Non-pigmented ciliary epithelial cell (primary cell): ENCODE measurements at places on chromosomes 7 and 10.

GRCh38 chr10:44513591-44513990 is 128.7 kb upstream of the CXCL12 start:
- DNase-seq, result no peak

DNA sequence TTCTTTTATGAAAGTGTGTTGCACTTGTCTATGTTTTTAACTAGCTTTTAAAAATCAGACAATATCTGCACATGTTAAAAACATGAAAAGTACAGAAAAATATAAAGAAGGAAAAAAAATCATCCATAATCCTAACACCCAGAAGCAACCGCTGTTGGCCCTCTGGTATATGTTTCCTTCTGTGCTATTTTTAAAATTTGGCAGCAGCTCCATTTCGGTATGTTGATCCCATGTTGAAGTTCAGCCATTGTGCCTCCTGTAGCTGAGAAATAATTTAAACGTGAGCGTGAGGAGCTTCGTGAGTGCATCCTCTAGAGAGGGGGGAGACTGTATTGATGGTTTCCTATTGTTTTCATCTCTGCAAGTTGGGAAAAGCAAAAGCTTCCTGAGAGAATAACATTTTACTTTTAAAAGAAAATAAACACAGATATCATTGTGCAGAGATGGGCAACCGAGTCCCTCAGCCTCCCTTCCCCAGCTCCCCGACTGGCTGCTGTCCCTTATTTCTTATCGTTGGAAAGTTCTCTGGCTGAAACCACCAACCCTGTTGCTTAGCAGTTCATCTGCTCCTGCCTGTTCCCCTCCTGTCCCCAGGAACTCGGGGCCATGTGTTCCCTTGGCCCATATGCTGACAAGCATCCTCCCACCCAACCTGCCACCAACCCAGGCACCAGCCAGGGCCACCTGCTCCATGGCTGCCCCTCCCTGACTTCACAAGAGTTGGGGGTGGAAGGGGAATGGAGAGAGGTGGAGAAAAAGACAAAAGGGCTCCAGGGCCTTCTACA is 499.1 kb upstream of the PODXL start:
- no peak for DNase-seq

DNA sequence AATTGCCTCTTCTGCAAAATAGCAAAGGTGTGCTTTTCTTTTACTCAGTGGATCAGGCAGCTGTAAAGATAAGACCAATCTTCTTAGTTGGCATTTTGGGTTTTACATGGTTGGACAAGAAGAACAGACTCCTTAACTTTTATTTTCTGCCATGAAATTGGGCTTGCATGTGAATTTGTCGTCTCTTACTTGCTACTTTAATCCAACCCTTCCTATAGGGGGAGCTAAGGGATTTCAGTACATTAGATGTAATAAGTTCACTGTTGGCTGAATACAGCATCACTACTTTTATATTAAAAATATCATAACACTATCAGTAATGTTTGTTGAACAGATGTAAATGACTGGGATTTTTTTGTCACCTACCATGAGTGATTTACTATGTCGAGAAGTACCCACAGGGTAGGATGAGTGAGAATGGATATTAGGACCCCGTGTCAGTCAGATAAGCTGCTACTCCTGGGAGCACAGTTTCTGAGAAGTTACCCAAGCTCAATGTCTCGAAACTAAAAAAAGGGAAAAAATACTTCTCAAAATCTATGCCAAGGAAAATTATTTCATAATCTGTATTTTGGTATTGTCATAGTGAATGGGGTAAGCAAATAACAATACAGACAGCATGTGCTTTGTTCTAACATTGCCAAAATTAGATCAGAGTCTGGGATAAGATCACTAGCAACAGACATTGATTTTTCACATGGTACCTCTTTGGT is 127.4 kb upstream of the AGR3 start:
- no peak for DNase-seq

DNA sequence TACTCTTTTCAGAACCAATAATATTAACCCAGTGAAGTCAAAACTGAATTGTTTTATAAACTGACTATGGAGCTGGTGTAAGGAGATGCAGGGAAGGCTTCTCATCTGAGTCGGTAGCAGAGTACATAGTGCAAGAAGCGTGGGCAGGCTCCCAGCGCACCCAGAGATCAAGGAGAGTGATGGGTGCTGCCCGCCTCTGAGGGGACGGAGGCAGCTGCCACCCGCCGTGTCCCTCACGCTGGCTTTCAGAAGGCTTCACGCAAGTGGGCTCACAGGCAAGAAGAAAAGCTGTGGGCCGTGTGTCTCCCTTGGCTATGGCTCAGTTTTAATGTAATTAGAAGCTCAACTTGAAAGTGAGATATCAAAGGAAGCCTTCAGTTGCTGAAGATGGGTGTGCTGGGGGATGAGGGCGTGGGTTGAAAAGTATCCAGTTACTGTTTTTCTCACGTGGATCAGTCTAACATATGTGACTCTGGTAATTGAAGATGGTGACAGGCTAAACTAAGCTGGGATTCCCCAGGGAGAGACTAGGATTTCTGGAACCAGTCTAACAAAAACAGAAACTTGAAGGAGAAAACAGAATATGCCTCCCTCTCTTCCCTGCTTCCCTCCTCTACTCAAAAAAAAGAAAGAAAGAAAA is 159.9 kb downstream of the MGMT start:
- DNase-seq, result no peak

GRCh38 chr7:24979470-24979862 is 512 bp downstream of the OSBPL3 start:
- DNase-seq, result no peak

DNA sequence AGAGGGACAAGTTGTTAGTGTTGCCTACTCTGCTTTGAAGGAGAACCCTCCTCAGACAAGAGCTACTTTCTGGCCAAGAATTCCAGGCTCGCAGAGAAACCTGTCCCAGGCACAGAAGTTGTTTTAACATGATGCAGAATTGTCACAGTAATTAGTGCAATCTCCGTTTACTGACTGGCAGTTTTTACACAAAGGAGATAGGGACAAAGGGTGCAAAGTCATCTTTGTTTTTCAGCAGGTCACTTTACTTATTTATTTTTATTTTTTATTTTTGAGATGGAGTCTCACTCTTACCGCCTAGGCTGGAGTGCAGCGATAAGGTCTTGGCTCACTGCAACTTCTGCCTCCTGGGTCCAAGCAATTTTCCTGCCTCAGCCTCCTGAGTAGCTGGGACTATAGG is 12.3 kb downstream of the TCF7L2 start:
- DNase-seq, result no peak

DNA sequence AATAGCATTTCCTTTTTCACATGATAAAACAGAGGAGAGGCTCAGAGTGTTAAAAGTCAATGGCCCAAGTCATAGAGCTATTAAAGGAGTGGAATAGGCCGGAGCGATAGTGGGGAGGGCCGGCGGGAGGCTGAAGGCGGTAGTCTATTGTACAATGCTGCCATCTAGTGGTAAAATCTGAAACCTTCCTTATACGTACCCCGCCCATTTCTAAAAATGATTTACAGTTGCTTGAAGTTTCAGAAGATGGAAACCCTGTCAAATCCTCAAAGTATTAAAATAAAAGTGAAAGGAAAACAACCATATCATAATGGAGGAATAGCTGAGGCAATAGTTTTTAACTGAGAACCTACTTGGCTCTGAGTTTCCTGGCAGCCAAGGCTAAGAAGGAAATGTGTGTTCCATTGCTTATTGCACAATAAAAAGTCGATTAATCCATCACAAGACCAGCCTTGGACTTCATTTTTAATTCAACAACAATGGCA is 209.1 kb downstream of the CCSER2 start:
- DNase-seq, result no peak

GRCh38 chr10:3886641-3887251 is 101.7 kb upstream of the KLF6 start:
- peak; percentile 96 for DNase-seq

DNA sequence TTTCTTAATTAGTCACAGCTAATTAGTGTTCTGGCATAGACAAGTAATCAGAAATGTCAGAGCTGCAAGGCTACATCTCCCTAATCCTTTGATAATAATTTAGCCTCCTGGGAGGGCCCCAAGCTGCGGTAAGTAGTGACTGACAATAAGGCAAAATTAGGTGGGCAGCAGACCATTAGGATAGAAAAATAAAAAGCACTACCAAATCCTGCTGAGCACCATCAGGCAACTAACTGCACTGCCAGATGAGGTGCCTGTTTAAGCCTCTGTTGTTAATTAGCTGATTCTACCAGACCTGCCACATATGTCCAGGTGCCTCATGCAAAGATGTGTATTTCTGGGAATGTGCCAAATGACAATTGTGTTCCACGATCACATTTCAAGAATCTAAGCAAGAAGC is 32.5 kb upstream of the FEZF1 start:
- DNase-seq, result no peak

DNA sequence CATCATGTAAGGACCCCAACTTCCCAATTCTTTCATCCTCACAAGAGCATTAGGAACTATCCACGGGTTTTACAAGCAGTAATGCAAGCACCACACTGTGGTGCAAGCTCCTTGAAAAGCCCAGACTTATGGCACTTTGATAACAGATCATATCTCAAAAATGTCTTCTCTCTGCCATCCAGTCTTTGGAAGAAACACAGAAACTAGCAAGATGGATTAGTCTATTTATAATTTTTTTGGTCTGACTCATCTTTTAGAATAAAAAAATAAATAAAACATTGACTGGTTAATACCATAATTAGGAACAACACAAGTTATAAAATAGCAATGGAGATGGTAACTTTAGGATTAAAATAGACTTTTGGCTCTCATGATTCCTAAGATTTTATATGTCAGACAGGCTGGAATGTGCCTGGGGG is 49.0 kb upstream of the CALD1 start:
- no peak for DNase-seq

DNA sequence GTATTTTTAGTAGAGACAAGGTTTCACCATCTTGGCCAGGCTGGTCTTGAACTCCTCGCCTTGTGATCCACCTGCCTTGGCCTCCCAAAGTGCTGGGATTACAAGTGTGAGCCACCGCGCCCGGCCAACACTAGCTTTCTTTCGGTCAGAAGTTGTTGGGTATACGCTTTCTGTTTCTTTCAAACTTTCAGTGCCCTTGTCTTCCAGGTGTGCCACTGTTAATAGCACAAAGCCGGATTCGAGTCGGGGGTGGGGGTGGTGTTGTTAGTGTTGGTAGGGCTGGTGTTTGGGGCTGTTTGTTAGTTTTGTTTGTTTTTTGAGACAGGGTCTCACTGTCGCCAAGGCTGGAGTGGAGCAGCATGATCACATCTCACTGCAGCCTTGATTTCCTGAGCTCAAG is 33.8 kb upstream of the NANOS1 start:
- no peak for DNase-seq

GRCh38 chr7:94258418-94259300 is 136.0 kb upstream of the COL1A2 start:
- DNase-seq, result no peak

- no peak for DNase-seq
Observed at GRCh38 chr7:85102813-85103350, 84.0 kb downstream of the SEMA3D start.

DNA sequence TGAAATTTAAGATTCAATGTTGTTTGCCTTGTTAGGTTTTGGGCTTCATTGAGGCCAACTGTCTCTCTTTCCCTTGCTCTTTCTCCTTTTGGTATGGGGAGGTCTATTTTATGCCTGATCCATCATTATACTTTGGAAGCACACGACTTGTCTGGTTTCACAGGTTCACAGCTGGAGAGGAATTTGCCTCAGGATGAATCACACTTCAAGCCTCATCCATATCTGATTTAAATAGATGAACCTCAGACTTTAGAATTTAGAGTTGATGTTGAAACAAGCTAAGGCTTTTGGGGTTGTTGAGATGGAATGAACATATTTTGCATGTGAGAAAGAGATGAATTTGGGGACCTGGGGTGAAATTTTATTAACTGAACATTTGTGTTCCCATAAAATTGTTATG is 150.5 kb upstream of the IGFBP3 start:
- DNase-seq, result peak; percentile 32

DNA sequence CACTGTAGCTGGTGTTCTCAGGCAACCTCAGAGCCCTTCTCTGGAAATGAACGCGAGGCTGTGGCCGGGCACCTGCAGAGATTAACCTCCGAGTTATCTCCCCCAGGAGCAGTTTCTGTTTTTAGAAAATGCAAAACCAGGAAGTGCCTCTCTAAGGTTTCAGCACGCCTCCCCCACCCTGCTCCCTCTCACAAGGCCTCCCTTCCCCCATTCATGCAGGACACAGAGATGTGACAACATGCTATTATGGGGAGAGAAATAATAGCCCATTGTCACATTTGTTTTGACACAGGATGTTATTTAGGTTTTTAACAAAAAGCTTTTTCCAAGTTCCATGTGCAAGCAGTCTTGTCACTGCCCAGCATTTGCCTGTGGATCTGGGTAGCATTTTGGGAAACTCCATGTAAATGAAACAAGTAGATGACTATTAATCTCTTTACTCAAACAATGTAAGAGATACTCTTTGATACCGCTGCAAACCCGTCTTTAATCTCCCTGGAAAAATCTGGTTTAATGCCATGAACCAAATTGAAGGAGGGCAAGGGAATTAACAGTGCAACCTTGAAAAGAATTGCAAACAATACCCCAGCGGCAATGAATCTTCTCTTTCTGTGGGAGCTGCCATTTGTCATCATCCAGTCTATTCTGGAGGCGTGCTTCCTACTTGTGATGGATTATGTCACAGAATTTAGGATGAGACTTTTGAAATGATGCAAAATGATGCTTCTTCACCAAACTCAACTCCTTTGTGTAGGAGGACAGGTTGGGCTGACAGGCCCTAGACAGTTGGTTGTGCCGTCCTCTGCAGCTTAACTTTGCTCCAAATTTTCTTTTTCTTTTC is 86.5 kb upstream of the NMT2 start:
- no peak for DNase-seq

DNA sequence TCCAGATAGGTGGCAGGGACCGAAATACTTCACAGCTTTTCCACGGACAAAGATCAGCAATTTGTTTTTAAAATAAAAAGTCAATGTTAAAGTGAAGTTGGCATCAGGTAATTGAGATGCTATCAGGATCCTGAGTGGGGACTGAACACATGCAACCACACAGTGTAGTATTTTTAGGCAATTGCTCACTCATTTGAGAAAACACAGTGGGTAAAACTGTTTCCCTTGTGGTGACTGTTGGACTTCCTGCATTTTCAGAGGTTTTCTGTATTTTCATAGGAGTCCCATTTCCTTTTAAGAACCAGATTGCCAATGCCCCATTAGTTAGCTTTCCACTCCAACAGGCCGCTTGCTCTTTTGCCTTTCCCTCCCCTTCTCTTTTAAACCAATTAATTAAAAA is 159.5 kb upstream of the ZNF32 start:
- no peak for DNase-seq

- DNase-seq, result no peak
Observed at GRCh38 chr7:143239813-143240212, 18.0 kb downstream of the TAS2R40 start.

- no peak for DNase-seq
Observed at GRCh38 chr7:105006367-105007136, 7.5 kb upstream of the KMT2E start.

- no peak for DNase-seq
Observed at GRCh38 chr7:55349121-55349520, 16.0 kb upstream of the LANCL2 start.
